ENCODE measurements at places on chromosomes 6 and 20.
A peak's percentile ranks its signal among the peaks of the same experiment; 100 is the strongest.

- peak; percentile 35 for DNase-seq
Observed at GRCh38 chr6:15879371-15880261, 216.8 kb upstream of the DTNBP1 start.

- DNase-seq, result peak; percentile 44
Observed at GRCh38 chr6:161242113-161242512, 31.7 kb downstream of the AGPAT4 start.

GRCh38 chr20:13884803-13885202 is 100.0 kb downstream of the NDUFAF5 start:
- DNase-seq, result no peak

DNA sequence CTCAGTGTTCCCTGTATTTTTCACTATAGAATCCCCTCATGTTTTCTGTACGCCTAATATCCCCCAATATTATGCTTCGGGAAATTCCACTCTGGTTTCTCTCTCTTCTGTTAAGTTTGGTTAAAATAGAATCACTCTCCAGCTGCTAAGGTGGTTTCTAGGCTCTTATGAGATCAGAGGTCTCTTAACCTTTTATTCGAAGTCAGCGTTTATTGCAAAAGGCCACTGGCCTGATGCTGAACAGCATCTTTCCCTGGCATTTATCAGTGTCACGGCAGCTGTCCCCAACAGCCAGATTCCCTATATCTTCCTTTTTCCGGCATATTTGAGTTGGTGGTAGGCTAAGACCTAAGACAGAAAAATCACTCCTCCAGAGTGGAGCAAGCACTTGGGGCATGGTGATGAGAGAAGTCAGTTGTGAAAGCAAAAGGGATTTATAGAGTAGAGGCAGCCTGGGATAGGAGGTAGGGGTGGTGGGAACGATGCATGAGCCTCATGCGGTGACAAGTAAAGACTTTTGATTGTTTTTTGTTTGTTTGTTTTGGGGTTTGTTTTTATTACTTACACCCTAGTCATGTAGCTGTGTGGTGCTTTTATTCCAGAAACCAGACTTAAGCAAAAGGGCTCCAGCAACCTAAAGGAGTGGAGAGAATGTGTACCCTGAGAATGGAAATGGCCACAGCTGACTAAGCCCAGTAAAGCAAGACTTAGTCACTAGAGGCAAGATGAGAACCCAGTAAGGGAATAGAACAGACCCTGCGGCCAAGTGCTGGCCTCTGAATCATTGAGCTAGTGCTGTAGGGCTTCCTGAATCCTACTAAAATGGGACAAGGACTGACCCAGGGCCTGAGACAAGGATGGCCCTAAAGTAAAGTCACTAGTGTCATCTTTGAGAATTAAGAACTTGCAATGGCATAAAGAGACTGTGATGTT is 233.0 kb upstream of the PRND start:
- no peak for DNase-seq

- no peak for DNase-seq
Observed at GRCh38 chr6:121006024-121006423, 328.3 kb downstream of the TBC1D32 start.

DNA sequence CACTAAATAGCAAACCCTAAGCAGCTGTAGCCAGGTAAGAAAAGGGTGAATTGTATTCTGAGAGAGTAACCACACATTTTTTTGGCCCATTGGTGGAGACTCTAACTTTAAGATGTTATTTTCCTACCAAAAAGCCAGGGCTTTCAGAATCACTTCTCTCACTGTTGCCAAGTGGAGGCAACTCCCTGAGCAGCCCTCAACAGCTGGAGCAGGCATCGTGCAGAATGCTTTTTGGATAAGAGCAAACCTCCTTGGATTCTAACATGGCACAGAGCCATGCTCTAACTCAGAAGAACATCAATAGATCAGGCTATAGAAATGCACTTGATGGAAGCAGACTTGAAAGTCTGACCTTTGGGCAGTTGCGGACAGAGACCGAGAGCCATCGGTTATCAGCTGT is 722.2 kb upstream of the CHD6 start:
- no peak for DNase-seq

DNA sequence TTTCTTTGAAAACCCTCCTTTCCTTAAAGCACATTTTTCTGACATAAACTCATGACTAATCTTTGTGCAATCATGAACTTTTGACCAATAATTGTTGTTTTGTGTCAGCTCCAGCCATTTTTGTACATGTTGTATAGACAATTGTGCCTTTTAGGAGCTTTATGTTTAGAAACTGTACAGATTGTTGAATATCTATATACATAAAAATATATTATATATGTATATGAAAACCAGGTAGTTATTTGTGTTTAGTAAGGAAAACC is 125.7 kb upstream of the EDN1 start:
- no peak for DNase-seq

- DNase-seq, result no peak
Observed at GRCh38 chr6:84763003-84763885, 1.2 kb downstream of the TBX18 start.

- DNase-seq, result no peak
Observed at GRCh38 chr6:9205645-9206044, 770.3 kb upstream of the SLC35B3 start.

- no peak for DNase-seq
Observed at GRCh38 chr6:165013701-165014100, 295.7 kb downstream of the C6orf118 start.

DNA sequence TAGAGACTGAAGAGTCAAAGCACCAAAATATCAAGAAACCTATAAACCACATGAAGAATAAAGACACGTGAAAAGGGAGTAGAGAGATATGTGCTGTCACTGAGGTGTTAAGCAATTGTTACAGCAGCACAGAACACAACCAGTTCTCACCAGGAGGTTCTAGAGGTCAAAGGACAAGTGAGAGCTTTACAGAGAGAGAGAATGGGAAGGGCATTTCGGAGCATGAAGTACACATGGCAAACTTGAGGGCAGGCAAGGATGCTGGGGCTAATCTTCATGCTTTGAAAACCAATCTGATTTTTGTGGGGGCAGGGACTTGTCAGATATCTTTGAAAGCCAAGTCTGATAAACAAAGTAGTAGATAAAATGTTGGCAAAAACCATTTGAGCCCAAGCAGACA is 142.3 kb upstream of the NRSN1 start:
- DNase-seq, result no peak

DNA sequence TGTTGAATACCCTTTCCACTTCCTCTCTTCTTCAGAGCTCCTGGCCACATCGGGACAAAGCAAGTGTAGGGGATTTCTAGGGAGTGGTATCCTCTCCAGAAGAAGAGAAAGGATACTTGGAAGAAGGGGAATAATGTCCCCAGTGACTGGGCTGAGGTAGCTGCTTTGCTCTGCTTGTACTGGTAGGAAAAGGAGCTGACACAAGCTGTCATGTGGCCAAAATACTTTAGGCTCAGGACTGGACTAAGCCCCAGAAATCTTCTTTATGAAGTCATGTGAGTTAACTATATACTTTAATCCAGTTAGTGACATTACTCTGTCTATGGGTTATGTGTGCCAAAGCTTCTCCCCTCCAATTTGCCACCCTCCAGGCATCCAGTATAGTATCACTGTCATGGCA is 40.5 kb downstream of the AKIRIN2 start:
- no peak for DNase-seq

GRCh38 chr6:145818796-145819195 is 4.2 kb upstream of the FBXO30 start:
- DNase-seq, result no peak

- DNase-seq, result no peak
Observed at GRCh38 chr20:5784735-5785134, 34.5 kb downstream of the SHLD1 start.

GRCh38 chr6:99152347-99152643 is 197.2 kb downstream of the FAXC start:
- DNase-seq, result no peak

DNA sequence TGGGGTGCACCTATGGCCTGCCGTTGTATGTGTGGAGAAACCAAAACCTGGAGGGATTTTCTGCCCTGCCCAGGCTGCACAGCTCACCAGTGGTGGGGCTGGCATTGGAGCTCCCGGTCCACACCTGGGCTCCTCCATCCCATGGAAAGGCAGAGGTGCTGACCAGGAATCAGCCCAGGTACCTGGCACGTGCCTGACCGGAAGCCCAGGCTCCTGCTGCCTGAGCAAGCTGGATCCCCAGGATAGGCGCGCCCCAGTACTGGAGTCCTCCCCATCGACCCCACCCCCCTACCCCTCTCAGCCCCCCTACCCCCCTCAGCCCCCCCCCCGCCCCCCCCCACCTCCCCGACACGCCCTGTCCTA is 39.9 kb upstream of the HMGA1 start:
- DNase-seq, result no peak

DNA sequence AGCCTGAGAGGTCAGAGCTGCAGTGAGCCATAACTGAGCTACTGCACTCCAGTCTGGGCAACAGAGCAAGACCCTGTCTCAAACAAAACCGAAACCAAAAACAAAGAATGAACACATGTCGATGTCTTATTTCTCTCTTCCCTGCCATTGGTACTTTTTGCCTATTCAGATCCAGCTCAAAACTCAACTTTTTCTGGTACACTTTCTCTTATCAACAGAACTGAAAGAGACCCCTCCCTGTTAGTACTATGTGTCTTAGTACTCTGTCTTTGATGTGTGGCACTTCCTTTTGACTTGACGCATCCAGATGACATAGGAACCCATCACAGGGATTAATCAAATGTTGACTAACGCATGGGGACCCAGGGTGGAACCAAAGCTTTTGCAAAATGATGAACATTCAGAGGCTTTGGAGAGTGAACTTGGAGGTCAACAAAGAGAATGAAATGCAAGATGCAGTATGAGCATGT is 44.8 kb downstream of the AKAP12 start:
- DNase-seq, result no peak

DNA sequence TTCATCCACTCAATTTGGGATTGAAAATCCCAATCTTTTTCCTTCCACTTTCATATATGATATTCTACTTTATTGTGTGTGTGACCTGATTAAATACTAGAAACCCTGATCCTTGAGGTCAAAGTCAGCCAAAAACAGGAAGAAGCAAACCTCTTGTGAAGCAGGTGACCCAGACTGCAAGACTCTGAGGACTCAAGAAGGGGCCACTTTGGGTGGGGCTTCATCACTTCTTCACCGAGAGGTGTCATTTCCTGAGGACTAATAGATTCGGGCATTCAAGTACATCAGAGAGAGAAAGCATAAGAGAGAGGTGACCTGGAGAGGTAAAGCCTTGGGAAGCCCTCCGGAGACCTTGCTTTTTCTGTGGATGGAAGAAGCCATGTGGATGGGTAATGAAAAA is 129.0 kb downstream of the CFAP61 start:
- peak; percentile 23 for DNase-seq

DNA sequence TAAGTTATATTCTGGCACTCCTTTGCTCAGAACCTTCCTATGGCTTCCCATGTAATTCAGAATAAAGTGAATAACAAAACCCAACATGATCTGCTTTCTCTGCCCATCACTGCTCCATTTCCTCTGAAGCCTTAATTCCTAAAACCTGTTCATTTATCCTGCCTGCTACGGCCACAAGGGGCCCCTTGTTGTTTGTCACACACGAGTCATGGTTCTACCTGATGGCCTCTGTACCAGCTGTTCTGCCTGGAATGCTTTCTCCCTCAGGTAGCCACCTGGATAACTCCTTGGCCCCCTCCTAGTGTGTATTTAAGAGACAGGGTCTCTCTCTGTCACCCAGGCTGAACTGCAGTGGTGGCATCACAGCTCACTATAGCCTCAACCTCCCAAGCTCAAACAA is 26.8 kb downstream of the ERGIC3 start:
- DNase-seq, result no peak

- no peak for DNase-seq
Observed at GRCh38 chr20:46063652-46064054, 26.1 kb downstream of the NCOA5 start.

DNA sequence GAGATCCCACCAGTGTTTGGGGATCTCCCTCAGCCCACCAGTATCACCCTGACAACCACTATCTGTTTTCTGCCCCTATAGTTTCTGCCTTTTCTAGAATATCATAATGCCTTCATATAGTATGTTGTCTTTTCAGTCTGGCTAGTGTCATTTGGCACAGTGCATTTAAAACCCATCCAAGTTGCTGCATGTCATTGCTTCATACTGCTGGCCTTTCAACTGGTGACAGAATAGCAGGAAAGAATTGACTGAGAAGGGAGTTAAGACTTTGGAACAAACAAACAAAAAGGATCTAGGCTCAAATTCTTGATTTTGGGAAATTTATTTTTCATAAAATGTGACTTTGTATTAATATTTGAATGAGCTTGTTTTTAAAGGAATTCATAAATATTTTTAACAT is 4.5 kb downstream of the LMBRD1 start:
- no peak for DNase-seq

- no peak for DNase-seq
Observed at GRCh38 chr20:4925842-4926530, 75.3 kb downstream of the SLC23A2 start.

GRCh38 chr20:48844996-48845395 is 17.2 kb upstream of the PREX1 start:
- DNase-seq, result no peak

GRCh38 chr20:23503649-23504048 is 12.7 kb downstream of the CST8 start:
- no peak for DNase-seq

DNA sequence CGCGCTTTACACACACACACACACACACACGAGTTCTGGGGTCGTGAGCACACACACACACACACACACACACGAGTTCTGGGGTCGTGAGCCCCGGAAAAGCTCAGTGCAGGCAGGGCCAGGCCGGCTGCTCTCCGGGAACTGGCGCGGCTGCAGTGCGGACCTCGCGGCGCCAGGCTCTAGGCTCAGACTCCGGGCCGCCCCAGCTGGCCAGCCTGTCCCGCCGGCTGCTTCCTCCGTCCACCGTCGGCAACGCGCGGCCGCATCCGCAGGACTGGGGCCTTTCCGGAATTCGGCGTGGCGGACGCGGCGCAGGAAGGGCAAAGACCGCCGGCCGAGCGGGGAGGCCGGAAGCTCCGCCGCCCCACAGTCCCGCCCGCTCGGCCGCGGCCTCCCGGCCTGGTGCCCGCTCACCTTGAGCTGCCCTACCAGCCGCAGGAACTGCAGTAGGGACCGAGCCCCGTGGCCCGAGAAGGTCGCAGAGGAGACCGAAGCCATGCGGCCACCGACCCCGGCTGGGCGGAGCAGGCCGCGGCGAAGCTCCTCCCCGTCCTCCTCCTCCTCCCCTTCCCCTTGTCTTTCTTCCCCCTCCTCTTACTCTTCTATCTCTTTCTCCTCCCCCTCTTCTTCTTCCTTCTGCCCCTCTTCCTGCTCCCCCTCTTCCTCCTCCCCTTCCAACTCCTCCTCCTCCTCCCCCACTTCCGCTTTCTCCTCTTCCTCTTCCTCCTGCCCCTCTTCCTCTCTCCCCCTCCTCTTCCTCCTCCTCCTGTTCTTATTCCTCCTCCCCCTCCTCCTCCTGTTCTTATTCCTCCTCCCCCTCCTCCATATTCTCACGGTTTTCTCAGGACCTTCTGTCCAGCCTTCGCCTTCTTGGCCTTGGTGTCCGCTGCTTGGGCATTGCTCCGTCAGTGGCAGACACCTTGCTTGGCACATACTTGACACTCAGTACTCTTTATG is at the start of gene HDDC2:
TSS of gene HDDC2 (minus strand) at position 533 of the 957 bp plus-strand sequence. CDS start at position 498, 35 bp downstream.
- DNase-seq, result peak; percentile 13
